MV-4-11 (cell line): ENCODE measurements at places on chromosomes 2 and 18.

DNA sequence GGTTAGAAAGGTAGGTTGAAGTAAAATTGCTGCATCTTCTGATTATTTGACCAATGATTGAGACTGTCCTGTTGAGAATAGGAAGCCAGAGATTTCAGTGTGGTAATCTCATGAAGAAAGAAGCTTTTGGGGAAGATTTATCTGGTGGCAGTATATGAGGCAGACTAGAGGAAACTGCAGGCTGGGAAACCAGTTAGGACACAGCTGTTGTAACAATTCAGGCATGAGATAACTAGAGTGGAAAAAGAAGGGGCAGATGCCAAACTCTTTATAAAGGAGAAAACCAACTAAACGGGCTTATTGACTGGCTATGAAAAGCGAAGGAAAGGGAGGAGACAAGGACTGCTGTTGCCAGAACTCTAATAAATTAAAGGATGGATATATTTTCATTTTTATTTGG lies 155.6 kb downstream of the TTC27 start:
- DNase-seq, result no peak

DNA sequence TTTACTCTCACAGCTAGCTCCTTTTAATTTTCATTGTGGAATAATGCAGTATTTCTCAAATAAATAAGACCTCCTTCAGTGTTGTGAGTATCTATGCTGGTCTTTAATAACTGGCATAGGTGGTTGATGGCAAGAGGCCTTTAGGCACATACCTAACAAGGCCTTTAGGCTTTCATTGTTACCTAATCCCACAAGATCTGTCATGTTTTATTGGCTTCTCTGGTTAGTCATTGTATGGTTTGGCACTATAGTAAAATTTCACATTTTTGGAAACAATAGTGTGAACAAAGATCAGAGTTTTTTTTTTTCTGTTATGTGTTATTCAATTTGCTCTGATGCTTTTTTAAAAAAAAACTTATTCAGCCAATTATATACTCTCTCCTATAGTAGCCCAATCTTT lies 89.8 kb upstream of the NEUROD1 start:
- DNase-seq, result no peak

DNA sequence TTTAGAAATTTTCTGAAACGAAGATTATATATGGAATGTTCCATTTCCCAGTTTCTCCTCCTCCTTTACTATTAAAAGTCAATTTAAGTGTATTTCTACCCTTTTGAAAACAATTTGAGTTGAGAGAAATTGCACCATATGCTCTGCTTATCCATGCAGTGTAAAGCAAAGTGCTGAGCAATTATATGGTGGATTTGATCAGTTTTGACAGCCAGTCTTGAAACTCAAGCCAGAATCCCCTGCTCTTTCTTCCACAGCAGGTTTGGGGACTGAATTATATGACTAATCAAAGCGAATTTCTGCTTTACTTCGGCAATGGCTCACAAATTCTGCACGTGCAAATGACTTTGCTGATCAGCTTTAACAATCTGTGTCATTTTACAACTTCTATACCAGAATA lies 1183.6 kb downstream of the LRP1B start:
- DNase-seq, result no peak

DNA sequence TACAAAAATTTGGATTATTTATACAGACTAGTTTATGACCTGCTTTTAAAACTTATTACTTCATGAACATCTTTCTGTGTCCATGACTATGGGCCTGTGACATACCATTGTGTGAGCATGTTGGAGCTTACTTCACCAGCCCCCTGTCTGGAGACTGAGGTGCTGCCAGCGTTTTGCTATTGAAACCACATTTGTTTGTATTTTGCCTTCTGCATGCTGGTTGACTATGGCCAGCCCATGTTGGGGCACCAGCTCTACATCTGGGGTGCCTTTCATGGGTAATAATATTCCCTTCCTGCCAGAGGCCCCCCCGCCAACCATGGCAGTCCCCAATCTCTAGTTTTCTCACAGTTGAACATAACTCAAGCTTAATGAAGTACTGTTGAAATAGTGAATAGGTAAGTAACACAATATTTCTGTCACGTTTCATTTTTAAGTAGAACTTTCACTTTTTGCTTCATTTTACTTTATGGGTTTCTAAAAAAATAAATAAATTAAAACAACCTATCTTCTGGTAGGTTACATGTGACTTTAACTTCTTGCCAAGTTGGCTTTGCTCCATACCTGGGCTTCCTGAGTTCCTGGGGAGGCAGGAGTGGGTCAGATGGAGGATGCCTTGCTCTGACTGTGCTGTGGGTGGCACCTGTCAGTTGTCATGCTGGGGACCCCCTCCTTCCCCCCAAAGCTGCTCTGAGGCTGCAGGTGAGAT lies 63.9 kb downstream of the DGKD start:
- no peak for DNase-seq

DNA sequence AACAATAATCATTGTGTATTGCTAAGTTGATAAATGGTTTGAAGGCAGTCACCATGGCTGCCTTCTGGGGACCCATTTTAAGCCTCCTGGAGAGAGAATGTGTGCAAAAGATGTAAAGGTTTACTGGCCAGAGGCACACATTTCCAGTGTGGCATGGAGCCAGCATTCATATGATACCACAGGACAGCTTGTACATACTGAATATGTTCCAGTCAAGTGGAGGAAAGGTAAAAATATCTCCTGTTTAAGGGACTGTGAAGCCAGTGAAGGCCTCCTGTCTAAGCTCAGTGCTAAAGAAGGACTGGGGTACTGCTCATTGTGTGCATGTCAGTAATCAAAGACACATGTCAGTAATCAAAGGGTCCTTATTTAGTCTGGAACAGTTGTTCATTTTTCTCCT lies 119.2 kb downstream of the BABAM2 start:
- no peak for DNase-seq

GRCh38 chr2:102109016-102109415 lies 33.5 kb upstream of the IL1R1 start:
- no peak for DNase-seq

- no peak for DNase-seq
These were observed 56.3 kb downstream of the RBKS start for GRCh38 chr2:27833931-27834330.

DNA sequence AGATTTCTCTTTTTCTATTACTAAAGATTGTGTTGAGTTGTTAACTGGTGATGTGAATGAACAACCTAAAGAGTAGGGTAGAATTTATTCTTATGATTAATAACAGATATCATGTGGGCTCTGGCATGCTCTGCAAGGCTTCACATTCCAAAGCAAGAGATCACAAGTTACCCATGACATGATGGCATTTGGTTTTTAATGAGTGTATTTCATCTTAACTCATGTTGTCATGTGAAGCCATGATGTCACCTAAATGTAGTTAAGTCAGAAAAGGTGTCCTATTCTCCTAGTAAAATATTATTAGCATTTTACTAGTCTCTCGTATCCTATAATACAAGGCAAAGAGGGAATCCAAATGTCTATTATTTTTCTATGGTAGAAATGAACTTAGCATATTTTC lies 678.0 kb downstream of the ARHGAP15 start:
- DNase-seq, result no peak

DNA sequence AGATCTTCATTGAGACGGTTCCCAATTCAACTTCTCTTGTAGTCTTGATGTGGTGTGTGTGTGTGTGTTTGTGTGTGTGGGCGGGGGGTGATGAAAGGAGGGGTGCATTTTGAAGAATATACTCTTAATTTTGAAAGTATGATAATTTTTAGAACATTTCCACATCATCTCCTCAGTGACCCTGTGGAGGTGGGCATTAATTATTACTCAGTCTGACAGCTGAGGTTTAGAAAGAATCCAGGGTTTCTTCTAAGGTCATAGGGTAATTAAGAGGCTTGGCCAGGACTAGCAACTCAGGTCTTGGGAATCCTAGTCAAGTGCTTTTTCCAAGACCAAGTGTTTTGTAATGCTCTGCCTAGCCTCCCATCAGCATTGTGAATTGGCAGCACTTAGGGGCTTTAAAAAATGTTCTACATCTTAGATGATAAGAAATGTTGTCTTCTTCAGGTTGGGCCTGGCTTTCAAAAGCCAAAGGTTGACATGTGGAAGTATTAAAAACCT lies 100.5 kb downstream of the SPTBN1 start:
- no peak for DNase-seq

DNA sequence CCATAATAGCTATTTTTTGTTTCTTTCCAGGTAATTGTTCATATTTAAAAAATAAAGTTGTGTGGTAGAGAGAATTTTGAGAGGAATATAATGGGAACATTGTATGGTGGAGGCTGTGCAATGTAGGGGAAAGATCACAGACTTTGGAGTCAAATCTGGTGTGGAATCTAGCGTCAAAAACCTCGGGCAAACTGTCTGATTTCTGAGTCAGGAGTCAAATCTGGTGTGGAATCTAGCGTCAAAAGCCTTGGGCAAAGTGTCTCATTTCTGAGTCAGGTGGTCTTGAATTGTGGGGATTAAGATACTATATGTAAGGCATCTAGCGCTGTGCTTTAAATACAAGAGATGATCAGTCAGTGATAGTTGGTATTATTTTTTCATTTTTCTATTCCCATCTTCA lies 5.1 kb downstream of the PTPN4 start:
- no peak for DNase-seq

DNA sequence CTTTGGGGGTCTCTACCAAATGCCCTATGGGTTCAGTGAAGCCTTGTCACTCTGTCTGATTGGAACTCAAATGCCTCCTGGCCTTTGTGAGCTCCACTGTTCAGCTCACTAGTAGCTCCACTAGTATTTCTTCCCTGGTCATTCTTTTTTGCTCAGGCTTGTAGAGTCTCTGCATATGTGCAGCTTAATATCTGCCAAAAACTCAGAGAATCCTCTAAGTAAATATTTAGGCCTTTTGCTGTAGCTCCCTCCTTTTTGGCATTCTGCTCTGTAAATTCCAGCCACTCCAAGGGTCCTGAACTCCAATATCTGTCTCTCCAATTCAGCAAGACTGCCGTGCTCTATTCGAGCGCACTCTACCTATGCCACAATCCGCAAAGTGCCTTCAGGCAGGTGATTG lies 146.5 kb downstream of the MAIP1 start:
- no peak for DNase-seq

GRCh38 chr2:166240387-166241313 lies 112.8 kb upstream of the SCN1A start:
- no peak for DNase-seq

- DNase-seq, result no peak
These were observed 126.9 kb downstream of the CYRIA start for GRCh38 chr2:16538707-16539106.

- DNase-seq, result no peak
These were observed at the start of gene CYP26B1 for GRCh38 chr2:72147303-72147971. CYP26B1 (minus strand) TSS chr2:72147862; CDS start chr2:72147834, 28 bp downstream.

- no peak for DNase-seq
These were observed 83.5 kb downstream of the MYO5B start for GRCh38 chr18:50111398-50111797.

GRCh38 chr2:70943205-70943871 lies 7.6 kb downstream of the ATP6V1B1 start:
- DNase-seq, result no peak

DNA sequence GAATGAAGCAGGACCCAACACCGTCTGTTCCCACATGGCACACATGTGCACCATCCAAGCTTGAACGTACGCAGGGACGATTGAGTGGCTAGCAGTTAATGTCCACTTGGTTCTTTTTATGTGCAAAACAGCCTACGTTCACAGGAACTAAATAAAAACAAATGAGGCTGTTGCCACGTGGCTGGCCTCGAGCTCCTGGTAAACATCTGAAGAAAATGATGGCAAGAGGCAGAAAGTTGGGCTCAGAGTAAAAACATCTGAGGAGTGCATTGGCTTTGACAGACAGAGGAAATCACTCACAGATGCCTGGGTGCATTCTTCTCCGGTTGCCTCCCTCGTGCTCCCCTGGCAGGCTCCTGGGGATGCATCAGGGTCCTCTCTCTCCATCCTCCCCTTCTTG lies 177.9 kb downstream of the NRP2 start:
- DNase-seq, result no peak

- DNase-seq, result peak; percentile 28
These were observed 582.4 kb upstream of the RAB6C start for GRCh38 chr2:129396980-129397599.

DNA sequence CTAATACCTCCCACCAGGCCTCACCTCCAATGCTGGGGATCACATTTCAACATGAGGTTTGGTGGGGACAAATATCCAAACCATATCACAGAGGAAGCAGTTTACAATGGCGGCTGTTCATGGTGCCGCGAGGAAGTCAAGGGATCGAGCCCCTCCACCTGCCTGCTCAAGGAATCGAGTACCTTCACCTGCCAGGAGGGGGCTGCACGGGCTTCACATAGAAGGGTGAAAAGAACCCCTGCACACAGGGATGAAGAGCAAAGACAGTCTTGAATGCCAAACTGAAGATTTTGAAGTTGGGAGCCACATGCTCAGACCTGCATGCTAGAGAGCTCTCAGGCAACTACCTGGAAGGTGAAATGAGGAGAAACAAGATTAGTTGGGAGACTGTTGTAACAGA lies 110.3 kb downstream of the KCNF1 start:
- no peak for DNase-seq

DNA sequence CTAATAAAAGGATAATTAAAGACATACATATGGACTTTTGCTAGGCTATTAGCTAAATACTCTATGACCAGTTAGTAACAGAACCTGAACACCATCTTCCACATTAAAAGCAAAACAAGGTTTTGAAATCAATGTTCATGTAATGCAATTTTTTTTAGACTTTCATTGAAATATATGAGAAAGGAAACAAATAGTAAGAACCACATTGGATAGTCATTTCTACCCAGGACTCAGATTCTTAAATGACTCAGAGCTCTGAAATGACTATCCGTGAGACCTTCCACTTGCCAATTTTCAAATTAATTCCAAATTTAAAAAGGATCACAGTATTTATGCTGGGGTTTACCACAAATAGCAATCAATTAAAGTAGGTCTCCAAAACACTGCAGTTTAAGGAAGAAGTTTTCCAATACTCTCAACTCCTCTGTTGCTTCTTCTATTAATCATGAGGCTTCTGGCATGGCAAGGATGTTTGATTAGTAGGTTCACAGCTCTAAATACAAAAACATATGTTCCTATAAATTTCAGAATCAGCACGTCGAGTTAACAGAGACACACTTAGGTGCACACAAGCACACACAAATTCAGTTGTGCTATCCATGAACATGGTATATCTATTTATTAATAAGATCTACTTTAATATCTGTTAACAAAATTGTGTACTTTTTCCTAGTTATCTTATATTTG lies 841.0 kb downstream of the RNF144A start:
- no peak for DNase-seq

- no peak for DNase-seq
These were observed 31.0 kb downstream of the ANKRD29 start for GRCh38 chr18:23631746-23632145.

DNA sequence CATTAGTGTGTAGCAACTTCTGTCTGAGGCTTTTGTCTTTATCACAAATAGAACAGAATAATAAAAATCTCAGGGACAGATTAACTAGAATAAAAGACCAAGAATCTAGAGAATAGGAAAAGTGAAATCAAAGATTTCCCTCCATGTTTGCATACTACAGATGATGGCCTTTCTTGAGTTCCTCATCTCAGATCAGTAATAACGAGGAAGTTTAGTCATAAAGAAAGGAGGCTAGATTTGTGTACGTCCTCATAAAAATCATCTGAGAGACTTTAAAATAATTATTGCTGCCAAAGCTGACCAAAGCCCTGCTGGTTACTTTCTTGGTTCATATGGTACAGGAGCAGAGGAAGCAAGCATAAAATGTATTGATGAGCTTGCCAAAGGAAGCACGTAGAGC lies 117.3 kb downstream of the MIB1 start:
- peak; percentile 29 for DNase-seq
